KBM-7 (cell line): ENCODE measurements at places on chromosomes 13 and 19.

- no peak for DNase-seq
Observed at GRCh38 chr13:62251734-62252133, 836.1 kb upstream of the PCDH20 start.

DNA sequence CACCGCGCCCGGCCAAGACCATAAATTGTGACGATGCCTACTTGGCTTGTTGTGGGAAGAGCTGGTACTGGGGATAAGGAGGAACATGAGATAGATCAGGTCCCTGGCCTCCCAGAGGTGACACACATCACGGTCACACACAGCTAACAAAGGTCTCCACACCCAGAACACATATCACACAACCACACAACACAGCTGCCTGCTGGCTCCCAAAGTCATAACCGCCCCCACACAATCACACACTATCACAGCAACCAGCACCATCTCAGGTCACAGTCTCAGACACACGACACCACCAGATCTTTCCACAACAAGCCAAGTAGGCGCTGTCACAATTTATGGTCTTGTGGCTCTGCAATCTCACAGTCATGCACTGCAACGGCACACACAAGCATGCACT is 5.7 kb downstream of the COL5A3 start:
- DNase-seq, result no peak

DNA sequence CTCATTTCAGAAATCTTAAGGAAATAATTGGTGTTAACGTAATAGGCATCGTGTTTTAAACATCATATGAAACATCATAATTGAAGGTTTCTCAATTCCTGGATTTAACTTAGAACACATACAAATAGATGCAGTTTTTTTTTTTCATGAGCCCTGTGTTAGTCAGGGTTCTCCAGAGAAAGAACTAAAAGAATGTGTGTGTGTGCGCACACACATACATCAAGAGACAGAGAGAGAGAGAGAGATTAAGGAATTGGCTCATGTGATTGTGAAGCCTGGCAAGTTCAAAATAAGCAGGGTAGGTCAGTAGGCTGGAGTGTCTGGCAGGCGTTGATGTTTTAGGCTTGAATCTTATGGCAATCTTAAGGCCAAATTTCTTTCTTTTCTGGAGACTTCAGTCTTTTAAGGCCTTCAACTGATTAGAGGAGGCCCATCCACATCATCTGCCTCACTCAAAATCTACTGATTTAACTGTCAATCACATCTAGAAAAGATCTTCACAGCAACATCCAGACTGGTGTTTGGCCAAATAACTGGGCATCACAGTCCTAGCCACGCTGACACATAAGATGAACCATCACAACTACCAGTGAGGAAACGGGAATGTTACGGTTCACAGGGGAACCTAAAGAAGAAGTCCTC is 25.2 kb downstream of the SPATA13 start:
- DNase-seq, result no peak

DNA sequence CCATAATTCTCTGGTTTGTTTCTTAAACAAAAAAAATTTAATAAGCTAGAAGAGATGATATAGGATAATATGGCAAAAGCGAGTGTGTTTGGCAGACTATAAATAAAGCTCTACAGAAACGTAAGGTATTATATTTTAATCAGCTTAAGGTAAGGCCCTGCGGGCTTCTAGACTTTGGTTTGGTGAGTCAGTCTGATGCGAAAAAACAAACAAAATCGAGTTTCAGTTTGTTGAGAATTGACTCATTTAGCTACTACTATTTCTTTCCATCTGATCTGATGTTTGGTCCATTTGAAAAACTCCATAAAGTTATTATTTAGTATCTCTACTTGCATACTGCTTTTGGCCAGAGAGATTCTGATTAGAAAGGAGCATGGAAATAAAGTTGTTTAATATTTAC is 138.0 kb downstream of the MIPEP start:
- DNase-seq, result no peak

GRCh38 chr13:106852436-106852835 is 284.5 kb upstream of the ARGLU1 start:
- DNase-seq, result no peak

DNA sequence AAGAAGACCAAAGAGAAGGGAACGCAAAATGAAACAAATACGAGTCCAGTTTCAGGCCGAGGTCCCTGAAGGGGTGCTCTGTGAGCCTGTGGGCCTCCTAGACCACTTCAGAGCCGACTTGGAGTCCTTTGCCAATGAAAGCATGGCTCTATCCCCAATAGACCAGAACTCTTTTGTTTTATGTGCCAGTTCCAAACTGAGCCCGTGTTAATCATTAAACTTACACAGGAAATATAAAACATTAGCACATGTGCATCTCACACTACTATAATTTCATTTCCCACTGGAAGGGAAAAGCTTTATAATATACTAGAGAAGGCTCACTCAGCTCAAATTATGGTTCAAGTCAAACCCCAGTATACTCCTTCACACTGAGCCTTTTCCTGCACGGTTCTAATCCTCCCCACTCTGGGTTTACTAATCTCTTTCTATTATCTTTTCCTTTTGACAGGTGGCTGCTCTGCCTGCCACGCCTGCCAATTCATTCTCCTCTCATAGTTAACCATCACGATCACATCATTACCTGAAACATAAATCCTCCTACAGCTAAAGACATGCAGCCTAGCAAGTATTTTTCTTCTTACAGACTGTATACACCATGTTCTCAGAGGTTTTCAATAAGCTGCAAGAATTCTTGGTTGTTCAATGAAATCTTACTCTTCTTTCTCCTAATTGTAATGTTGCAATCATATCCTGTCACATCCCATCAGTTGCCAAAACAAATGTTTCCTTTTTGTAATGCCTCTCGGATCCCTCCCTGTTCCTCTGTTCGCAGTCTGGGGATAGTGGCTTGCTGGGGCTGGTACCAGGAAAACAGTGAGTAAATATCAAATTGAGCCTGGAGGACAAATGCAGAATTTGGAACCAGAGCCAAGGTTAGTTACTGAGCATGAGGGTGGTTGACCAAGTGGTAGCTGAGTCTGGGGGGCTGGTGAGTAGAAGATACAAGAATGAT is 18.8 kb upstream of the WASF3 start:
- no peak for DNase-seq

DNA sequence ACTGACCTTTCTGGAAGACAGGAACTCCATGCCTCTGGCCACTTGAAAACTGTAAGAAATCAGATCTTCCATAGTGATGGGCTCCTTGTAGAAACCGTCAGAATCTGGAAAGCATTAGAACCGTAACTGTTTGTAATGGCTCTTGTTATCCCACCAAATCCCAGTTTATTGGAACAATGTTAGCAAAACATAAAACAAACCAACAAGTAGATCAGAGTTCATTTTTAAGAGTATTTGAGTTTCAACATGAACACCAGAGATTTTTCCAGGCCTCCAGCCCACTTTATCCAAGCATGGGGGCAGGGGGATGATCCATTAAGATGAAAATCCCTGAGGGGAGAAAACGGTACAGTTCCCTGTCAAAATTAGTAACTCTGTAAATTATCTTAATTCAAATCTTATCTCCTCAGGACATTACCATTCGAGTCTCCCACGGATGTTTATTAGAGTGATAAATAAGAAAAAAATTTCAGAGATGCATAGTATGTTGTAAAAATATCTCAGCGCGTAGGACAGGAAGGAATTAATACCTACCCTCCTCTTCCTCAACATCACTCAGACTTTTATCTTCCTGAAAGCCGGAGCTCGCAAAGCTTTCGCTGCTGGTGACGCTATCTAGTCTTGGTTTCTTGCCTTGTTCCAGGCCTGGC is 172.5 kb downstream of the FLT1 start:
- DNase-seq, result no peak

GRCh38 chr13:21048901-21049698 is 12.3 kb downstream of the LATS2 start:
- DNase-seq, result no peak

GRCh38 chr13:87855553-87855952 is 184.4 kb downstream of the SLITRK5 start:
- DNase-seq, result no peak

GRCh38 chr13:77872995-77873394 is 45.6 kb downstream of the EDNRB start:
- DNase-seq, result no peak

GRCh38 chr13:51262501-51263211 is 40.5 kb downstream of the FAM124A start:
- no peak for DNase-seq

DNA sequence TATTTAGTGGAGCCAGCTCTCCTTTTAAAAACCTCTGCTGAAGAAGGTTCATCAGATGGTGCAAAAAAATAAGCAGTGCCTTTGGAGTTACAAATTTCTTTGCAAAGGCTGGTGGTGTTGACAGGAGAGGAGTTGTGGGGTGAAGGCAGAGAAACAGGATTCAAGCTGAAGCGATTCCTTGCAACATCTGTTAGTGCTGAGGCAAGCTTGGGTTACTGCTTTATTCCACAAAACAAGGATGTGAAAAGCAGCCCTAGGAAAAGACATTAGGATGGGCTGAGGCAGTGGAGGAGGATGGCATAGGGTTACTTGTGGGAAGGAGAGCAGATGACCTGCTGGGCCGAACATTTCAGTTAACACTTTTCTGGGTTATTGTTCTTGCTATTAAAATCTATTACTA is 390.7 kb downstream of the DLEU7 start:
- no peak for DNase-seq

GRCh38 chr13:75327135-75327510 is 154.8 kb downstream of the TBC1D4 start:
- DNase-seq, result no peak

GRCh38 chr13:24630121-24630520 is 50.1 kb upstream of the ATP12A start:
- DNase-seq, result no peak

GRCh38 chr13:101751488-101751887 is 299.0 kb downstream of the ITGBL1 start:
- no peak for DNase-seq

DNA sequence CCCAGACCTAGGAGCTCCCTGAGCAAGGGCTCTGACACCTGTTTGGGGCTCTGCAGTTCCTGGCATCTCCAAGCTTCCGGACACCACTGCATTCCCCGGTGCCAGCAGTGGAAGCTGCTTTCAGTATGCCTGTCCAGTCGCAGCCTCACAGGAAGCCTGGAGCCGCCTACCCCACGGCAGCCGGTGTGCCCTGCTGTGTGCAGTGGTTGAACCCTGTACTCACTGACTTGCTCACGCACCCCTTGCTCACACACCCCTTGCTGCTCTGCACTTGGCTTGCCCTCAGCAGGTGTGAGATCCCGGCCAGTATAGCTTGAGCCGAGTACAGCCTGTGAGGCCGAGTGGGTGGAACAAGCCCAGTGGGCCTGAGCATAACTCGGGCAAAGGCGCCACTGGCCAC is 70.3 kb downstream of the PIBF1 start:
- DNase-seq, result no peak

GRCh38 chr13:49226613-49227012 is 6.5 kb downstream of the MLNR start:
- no peak for DNase-seq

GRCh38 chr19:39248806-39249205 is at the start of gene IFNL4:
Gene IFNL4, minus strand, starts transcription at chr19:39248856.
- DNase-seq, result no peak

- no peak for DNase-seq
Observed at GRCh38 chr13:46614582-46614981, 61.6 kb downstream of the LRCH1 start.

DNA sequence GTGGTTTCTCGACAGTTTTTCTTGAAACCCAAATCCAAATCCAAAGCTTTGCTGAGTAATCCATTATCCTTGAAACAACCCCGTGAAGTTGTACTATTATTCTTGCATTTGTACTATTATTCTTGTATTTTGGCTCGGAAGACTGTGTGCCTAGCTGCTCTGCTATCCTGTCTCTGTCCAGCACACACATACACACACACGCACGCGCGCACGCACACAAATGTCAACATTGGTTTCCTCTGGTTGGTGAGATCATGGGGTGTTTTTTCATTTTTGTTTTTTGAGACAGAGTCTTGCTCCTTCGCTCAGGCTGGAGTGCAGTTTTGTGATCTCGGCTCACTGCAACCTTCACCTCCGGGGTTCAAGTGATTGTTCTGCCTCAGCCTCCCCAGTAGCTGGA is 14.9 kb upstream of the KLK4 start:
- DNase-seq, result no peak

- no peak for DNase-seq
Observed at GRCh38 chr13:49256841-49257240, 9.1 kb downstream of the CDADC1 start.

DNA sequence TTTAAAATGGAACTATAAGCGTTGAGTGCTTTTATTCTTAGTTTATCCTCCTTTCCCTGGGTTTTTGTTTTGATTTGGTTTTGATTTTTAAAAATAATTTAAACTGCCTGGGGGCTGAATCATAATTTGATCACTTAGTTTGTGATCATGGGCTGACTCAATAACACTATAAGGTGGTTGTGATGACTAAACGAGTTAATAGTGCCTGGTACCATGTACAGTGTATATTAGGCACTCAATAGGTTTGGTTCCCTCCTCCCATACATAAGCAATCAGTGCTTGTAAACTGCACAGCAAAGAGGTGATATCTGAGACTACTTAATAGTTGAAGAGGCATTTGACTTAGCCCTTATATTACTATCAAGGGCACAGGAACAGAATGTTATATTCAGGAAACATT is 200.9 kb upstream of the RFC3 start:
- DNase-seq, result no peak

DNA sequence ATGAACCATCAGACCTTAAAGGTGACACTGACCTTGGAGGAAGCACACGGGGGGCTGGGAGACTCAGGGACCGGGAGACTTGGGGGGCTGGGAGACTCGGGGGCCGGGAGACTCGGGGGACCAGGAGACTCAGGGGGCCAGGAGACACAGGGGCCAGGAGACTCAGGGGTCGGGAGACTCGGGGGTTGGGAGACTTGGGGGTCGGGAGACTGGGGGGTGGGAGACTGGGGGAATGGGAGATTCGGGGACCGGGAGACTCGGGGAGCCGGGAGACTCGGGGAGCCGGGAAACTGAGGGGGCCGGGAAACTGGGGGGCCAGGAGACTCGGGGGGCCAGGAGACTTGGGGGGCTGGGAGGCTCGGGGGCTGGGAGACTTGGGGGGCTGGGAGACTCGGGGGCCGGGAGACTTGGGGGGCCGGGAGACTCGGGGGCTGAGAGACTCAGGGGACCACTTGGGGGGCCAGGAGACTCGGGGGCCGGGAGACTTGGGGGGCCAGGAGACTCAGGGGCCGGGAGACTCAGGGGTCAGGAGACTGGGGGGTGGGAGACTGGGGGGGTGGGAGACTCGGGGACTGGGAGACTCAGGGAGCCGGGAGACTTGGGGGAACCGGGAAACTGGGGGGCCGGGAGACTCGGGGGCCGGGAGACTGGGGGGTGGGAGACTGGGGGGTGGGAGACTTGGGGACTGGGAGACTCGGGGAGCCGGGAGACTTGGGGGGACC is 62.9 kb downstream of the RASA3 start:
- no peak for DNase-seq

- no peak for DNase-seq
Observed at GRCh38 chr13:34372581-34372980, 554.6 kb downstream of the RFC3 start.
